Activated T-cell treated with anti-CD3 and anti-CD28 coated beads, Interleukin-2, amount 50 U/mL, for 24 hours (primary cell): ENCODE measurements at places on chromosomes 3 and 15.

- DNase-seq: no peak
Observed at GRCh38 chr3:94972066-94972465, 909.2 kb downstream of the NSUN3 start.

DNA sequence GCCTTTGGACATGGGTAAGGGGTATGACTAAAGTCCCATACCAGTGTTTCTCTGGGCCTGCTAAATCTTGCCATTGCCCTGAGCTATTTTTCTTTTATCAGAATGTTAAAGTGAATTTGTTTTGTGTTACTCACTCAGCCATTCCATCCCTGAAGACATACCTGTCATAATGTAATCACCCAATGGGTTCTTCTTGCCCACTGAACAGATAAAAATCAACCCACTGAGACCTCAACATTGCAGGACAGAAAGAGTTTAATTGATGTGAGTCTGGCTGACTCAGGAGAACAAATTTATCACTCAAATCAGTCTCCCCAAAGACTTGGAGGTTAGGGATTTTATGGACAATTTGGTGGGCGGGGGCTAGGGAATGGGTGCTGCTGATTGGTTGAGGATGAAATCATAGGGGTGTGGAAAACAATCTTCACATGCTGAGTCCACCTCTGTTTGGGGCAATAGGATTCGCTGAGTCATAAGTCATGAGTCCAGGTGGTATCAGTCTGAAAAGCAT is 47.4 kb downstream of the ILDR1 start:
- no peak for DNase-seq

DNA sequence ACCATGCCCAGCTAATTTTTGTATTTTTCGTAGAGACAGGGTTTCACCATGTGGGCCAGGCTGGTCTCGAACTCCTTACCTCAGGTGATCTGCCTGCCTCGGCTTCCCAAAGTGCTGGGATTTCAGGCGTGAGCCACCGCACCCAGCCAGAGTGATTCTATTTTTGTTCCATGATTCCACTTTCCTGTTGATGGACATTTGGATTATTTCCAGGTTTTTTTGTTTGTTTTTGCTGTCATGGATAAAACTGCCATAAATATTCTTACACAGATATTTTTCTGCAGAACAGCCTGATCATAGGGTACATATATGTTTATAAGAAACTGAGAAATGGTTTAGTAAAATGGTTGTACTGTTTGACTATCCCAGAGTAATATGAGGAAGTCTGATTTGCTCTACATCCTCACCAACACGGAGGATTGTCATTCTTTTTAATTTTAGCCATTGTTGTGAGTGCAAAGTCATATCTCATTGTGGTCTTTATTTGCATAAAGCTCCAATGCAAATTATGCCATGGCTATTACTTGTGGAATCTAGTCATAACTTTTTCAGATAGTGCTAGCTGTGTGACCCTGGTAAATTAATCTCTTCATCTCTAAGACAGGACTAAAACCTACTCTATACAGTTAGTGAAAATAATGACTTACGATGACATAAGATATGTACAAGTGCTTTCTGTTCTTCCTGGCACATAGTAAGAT is 42.7 kb downstream of the MAP6D1 start:
- no peak for DNase-seq

DNA sequence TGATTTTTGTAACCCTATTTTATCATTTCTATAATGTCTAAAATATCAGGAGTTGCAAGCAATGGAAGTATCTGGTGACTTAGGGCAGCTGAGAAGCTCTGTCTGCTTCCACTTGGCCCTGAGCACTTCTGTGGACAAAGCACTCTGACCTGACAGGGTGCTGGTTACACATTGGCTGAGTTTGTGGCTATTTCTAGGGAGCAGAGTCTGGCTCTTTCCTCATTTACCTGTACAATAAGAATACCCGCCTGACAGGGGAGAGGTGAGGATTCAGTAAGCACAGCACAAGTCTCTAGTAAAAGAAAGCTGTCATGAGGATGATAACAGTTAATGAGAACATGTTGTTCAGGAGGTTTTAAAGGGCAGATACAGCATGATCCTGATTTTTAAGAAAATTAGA is 33.3 kb upstream of the SPESP1 start:
- DNase-seq: no peak

GRCh38 chr15:92880796-92881195 is 19.3 kb upstream of the CHD2 start:
- DNase-seq: no peak
